ENCODE measurements at places on chromosomes 16 and 17.

DNA sequence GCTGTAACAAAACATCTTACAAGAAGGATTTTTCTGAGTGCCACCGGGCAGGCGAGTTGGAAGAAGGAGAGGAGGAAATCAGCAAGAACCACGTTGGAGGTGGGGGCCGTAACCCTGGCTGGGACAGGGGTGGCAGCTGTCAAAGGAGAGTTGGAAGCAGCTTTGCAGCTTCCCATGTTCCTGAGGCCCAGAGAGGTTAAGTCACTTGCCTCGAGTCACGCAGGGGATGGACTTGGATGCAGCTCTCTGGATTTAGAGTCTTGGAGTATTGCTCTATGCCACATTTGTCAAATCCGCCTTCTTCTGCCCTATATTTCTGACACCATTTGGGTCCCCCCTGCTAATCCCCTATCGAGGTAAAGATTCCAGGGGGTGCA, 83.0 kb upstream of the CIBAR2 start:
- DNase-seq: no peak

DNA sequence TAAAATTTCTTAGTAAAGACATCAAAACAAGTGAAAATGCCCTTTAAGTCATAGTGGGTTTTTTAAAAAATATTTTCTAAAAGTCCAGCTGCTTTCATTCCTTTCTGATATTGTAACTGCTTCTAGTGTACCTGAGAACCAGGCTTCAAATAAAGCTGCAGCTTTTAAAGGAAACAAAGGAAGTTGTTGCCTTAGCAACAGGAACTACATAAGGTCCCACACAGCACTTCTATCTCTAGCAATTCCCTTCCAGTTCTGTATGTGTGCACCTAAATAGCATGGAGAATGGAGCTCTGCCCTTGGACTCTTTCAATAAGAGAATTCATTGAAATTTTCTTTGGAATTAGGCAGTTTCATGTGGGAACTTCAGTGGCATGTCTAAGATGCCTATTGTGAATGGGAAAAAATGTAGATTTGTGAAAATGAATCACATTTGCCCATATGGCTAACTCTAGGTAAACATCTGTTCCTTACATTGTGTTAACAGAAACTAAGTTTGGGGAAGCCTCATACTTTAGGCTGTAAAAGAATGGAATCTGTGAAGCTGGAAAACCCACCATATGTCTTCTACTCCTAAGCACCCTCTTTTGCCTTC, 206.4 kb downstream of the KIF2B start:
- DNase-seq: no peak

- peak; percentile 74 for DNase-seq
Observed at GRCh38 chr17:11598274-11599221, at the start of gene DNAH9. Gene DNAH9 (plus strand): TSS chr17:11598470. CDS start chr17:11598499, 29 bp downstream.

GRCh38 chr16:51982715-51983680, 563.9 kb downstream of the TOX3 start:
- peak; percentile 79 for DNase-seq

DNA sequence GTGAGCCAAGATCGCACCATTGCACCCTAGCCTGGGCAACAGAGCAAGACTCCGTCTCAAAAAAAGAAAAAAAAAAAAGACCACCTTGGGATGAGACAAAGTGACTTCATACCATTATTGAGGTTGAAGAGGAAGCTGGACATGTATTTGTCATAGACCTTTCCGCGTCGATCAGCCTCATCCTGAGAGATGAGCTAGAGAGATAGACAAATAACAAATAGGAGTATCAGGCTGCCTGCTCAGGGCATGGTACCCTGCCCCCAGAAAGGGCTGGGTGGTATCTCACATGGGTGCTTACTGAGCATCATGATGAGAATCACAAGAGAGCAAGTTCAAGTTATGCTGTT, 22.1 kb downstream of the CNTNAP1 start:
- DNase-seq: no peak

GRCh38 chr17:35167046-35167445, 19.4 kb downstream of the UNC45B start:
- DNase-seq: no peak

DNA sequence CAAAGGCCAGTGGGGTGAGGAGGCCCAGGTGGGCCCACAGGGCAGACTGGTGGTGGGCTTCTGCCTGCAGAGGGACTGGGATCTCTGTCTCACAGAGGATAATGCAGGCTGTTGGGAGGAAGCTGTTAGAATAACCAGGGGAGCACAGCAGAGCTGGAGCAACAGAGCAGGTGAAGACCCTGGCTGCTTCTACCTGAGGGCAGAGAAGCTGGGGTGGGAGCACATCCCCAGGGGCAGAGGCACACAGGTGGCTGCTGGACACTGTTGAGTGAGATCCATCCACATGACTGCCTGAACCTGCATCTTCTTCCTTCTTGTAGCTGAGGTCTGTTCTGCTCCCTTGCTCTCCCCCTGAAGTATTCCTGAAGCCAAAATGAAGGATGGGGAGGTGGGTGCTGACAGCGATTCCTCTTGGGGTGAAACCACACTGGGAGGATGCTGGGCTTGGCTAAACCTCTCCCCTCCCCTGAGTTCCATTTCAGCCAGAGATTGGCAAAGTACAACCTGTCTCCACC, 1725.0 kb downstream of the TP53TG3F start:
- DNase-seq: no peak

- no peak for DNase-seq
Observed at GRCh38 chr17:56598466-56598865, 5.0 kb downstream of the NOG start.

GRCh38 chr16:51434567-51435198, 283.6 kb upstream of the SALL1 start:
- no peak for DNase-seq

GRCh38 chr16:56436258-56436657, 10.9 kb upstream of the AMFR start:
- DNase-seq: no peak

DNA sequence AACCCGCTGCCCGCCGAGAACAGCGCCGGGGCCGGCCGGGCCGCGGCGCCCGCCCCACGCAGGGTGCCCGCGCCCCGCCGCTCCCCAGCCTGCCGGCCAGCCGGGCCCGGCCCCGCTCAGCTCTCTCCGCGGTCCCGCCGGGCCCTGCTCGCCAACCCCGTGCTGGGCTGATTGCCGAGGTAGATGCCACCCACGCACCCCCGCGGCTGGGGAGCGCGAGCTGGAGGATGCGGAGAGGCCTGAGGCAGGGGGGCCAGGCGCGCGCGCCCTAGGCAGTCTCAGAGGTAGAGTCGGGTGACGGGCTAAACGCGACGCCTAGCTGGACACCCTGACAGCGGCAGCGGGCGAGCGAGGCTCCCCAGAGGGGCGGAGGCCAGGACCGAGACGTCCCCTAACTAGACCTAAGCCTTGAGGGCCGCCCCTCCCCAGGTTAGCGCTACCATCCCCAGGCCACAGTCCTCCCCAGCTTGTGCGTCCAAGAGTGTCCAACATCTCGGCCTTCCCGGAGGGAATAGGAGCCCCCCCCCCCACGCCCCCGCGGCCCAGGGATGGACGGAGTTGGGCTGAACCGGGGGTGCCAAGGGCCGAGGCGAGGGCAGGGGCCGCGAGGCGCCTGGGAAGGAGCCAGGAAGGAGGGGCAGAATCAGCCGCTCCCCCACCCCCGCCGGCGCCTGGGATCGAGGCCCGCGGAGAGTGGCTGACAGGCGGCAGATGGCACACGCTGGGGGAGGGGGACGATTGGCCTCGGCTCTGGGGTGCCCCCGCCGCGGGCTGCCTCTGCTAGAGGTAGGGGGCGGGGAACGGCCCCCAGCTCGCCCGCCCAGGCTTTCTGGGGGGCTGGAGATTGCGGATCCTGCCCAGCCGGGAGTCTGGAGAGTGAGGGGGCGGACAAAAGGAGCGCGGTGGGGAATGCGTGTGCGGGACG, 2.5 kb upstream of the ZNF423 start:
- DNase-seq: no peak

GRCh38 chr16:27678955-27679354, 129.0 kb downstream of the KATNIP start:
- DNase-seq: no peak

GRCh38 chr17:76872221-76872873, 4.1 kb downstream of the MGAT5B start:
- no peak for DNase-seq

DNA sequence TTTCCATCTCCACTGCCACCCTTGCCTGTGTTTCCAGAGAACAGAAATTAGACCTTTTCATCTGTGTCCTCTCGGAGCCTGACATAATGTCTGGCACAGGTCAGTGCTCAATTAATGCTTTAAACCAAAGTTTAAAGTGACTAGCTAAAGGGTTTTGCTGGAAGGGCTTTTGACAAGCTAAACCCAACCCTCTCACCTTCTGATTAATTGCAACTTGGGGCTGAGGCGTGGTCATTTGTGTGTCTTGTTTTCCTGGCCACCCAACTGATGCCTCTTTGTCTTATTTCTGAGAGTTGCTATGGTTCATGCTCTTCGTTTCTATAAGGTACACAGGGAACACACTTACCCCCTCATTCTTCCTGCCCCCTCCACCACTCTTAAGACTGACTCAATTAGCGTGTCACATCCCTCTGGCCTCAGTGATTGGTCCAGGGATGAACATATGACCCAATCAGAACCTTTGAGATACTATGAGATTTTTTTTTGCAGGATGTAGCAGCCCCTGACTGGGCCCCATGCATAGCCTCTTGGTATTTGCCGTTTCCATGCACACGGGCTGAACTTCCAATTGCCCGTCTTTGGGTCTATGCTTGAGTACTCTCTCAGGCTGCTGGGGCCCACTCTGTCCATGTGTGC, 15.8 kb upstream of the BRD7 start:
- no peak for DNase-seq

DNA sequence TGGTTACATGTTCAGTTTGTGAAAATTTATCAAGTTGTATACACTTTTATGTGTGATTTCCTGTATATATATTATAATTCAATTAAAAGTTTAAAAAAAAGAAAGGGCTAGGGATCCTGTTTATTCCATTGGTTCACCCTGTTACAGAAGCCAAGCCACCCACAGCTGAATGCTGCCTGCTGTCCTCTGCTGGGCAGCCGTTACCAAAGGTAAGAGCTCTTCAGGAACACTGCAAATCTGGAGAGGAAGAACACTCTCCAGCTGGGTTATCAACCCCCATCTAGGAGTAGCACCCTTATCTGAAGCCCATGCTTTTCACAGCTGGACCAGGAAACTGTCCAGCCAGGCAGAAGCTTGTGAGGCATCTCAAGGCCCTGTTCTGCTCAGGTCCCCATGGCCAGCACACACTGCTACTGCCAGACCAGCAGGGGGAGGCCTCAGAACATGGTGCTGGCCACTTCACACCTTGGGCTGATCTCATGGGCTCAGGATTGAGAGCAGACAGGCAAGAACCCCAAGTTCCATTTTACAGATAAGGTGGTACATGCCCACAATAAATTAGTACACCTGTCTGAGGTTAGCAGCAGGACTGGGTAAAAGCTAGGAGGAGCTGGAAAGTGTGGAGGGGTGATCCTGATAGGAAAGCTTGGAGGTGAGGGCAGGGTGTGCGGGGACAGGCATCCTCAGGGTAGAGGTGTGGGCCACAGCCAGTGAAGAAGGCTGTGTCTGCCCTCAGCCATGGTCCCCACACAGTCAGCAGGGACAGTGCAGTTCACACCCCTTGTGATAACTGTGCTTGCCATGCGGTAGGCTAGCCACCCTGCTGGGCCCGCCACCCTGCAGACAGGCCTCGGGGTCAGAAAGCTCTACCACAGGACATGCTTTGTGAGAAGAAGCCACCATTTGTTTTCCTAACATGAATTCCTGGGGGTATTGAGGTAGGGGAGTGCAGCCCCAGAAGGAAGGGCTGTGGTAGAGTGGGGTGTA, 54.3 kb upstream of the SREBF1 start:
- DNase-seq: no peak

GRCh38 chr16:28609631-28610594, at the start of gene SULT1A1:
Gene SULT1A1 (minus strand): TSS chr16:28610044. CDS start chr16:28608855, 1,189 bp downstream.
- no peak for DNase-seq

DNA sequence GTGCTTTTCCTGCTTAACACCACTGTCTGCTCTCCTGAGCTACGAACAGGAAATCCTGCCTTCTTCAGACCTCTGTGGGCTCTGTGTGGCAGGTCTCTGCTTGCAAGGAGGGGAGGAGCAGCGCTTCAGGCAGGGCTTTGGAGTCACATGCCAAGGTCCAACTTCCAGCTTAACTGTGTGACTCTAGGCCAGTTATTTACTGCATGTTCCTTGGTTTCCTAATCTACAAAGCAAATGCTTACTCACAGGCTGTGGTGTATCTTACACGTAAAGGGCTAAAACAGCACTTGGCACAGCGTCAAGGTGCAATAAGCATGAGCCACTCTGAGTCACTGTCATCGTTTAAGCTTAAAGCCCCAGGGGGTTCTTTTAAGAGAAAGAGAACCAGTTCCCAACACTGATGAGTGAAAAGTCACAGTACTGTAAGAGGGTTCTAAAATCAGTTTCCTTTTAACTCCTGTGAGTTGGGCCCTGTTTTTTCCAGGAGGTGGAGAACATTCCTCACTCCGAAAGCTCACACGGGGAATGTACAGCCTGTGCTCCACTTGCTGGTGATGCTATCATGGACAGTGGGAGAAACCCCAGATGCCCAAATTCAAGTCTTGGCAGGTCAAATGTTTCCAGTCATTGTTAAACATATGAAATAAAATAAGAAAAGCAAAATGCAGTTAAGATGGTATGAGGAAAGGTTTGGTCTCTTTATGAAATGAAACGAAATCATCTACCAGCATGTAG, 54.1 kb upstream of the BCAR1 start:
- peak; percentile 14 for DNase-seq

- no peak for DNase-seq
Observed at GRCh38 chr17:34220752-34221395, 34.2 kb upstream of the CCL2 start.

DNA sequence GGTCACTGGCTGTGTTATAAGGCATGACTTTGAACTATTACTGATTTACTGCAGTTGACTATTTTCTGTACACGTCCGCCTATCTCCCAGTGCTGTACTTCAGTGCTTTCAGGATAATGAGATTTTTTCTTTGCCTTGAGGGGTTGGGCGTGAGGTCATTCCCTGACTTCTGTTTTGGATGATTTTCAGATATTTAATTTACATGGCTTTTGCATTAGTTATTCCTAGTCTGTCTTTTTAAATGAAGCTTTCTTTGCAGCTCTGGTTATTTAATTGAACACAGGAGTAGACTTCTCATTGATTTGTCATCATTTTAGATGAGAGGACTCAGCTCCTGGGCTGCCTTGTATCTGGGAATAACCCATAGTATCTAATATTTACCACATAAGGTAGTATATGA, 23.7 kb downstream of the WIPF2 start:
- no peak for DNase-seq

DNA sequence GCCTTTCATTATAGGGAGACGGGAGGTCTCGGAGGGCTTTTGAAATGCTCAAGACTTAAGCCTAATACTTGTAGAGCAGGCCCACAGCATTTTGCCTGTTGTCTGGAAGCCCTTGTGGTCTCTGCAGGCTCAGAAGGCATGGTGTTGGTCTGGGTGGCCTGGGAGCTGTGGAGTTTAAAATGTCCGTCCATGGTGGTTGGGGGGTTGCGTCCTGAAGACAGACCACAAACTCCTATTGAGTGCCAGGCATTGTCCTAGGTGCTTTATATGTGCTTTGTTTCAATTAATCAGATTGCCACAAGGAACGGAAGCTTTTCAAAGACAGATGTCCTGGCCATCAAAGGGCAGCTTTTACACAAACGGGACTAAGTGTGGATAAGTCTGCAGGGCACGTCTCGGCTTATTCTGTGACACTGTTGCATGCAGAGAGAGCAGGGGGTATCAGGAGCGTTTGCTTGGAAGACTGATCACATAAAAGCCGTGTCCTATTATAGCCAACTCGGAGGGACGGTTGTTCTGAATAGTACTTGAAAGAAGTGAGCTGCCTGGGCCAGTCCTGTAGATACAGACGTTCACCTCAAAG, 7.8 kb downstream of the NTN1 start:
- DNase-seq: no peak

GRCh38 chr17:32125848-32126153, 16.5 kb upstream of the RHOT1 start:
- no peak for DNase-seq

- no peak for DNase-seq
Observed at GRCh38 chr17:77863814-77864161, 94.7 kb upstream of the TNRC6C start.

Measured in NCI-H1092 (cell line).